ENCODE measurements at places on chromosomes 1 and 21. TPM values are rescaled to one million over a fixed set of nuclear protein-coding genes. Genes with fewer than 3 reads are reported as not detected.
A peak's percentile ranks its signal among the peaks of the same experiment; 100 is the strongest.

GRCh38 chr1:161044535-161044907, 1.3 kb downstream of the USF1 start:
- no peaks in the 10 kb centered on the region for H3K27me3 ChIP-seq
- DNase-seq: no peak
- peak overlapping the region; percentile 95 for H3K27ac ChIP-seq
- peak overlapping the region; percentile 76 for H3K4me3 ChIP-seq
- H3K4me1 ChIP-seq: peaks cover 6% of the 10 kb centered on the region

GRCh38 chr1:18929686-18930085, 26.8 kb downstream of the IFFO2 start:
- no peak overlapping the region for H3K27ac ChIP-seq
- H3K4me1 ChIP-seq: no peaks in the 10 kb centered on the region
- H3K4me3 ChIP-seq: no peak overlapping the region
- no peaks in the 10 kb centered on the region for H3K27me3 ChIP-seq

Gene ZNF669
- 9.1 TPM for total RNA-seq

- H3K4me3 ChIP-seq: peak overlapping the region; percentile 68
- no peaks in the 10 kb centered on the region for H3K27me3 ChIP-seq
- H3K27ac ChIP-seq: peak overlapping the region; percentile 80
- DNase-seq: no peak
- peaks cover 5% of the 10 kb centered on the region for H3K36me3 ChIP-seq
- peaks cover 53% of the 10 kb centered on the region for H3K4me1 ChIP-seq
Observed at GRCh38 chr1:155127967-155128754, 485 bp downstream of the EFNA1 start.

Gene SLC35F3
- total RNA-seq: not detected

Gene CD84
- not detected for total RNA-seq

DNA sequence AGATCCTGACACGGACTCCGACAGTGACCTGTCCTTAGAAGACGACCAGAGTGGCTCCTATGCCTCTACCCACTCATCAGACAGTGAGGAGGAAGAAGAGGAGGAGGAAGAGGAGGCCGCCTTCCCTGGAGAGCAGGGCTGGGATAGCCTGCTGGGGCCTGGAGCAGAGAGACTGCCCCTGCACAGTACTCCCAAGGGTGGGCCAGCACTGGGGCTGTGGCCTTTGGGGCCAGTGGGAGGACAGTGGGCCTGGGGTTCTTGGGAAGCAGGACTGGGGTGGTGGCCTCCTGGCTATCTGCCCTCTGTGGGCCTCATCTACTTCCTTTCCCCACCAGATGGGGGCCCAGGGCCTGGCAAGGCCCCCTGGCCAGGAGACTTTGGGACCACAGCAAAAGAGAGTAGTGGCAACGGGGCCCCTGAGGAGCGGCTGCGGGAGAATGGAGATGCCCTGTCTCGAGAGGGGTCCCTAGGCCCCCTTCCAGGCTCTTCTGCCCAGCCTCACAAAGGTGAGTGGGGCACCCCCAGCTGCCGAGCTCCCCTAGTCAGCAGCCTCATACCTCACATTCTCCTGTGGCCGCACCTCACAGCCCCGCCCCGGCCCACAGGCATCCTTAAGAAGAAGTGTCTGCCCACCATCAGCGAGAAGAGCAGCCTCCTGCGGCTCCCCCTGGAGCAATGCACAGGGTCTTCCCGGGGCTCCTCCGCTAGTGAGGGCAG, 10.0 kb downstream of the PSRC1 start:
- peaks cover 45% of the 10 kb centered on the region for H3K4me1 ChIP-seq
- H3K36me3 ChIP-seq: no peaks in the 10 kb centered on the region
- peak overlapping the region; percentile 73 for H3K27ac ChIP-seq
- DNase-seq: peak; percentile 66

- DNase-seq: no peak
- no peak overlapping the region for H3K4me3 ChIP-seq
- no peaks in the 10 kb centered on the region for H3K36me3 ChIP-seq
- peaks cover 58% of the 10 kb centered on the region for H3K4me1 ChIP-seq
Observed at GRCh38 chr1:158102881-158103674, 77.6 kb upstream of the CD1D start.

- peaks cover 6% of the 10 kb centered on the region for H3K4me1 ChIP-seq
- DNase-seq: no peak
- no peaks in the 10 kb centered on the region for H3K27me3 ChIP-seq
Observed at GRCh38 chr1:225934711-225935110, 6.3 kb downstream of the LEFTY2 start.

- no peaks in the 10 kb centered on the region for H3K36me3 ChIP-seq
- DNase-seq: no peak
- no peaks in the 10 kb centered on the region for H3K27me3 ChIP-seq
- H3K4me3 ChIP-seq: no peak overlapping the region
- no peaks in the 10 kb centered on the region for H3K4me1 ChIP-seq
- no peak overlapping the region for H3K27ac ChIP-seq
Observed at GRCh38 chr1:14732728-14733047, 134.2 kb downstream of the KAZN start.

DNA sequence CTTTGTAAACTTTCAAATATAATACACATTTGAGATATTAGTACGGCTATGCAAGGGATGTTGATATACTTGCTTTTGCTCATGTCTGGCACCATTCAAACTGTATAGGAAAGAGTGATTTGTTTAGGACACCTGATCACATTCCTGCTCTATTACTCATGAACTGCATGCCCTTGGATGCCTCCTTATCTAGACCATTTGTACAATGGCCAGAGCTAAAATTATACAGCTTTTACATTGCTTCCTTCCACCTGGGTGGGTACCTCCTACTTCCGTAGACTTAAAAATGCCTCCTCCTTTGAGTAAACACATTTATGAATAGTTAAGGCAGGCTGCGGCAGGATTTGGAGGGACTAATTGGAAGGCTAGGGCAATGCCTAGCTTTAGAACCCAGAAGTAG, 85.4 kb upstream of the PBX1 start:
- no peaks in the 10 kb centered on the region for H3K36me3 ChIP-seq
- H3K27ac ChIP-seq: no peak overlapping the region
- no peaks in the 10 kb centered on the region for H3K27me3 ChIP-seq
- H3K4me1 ChIP-seq: peaks cover 8% of the 10 kb centered on the region
- peak; percentile 36 for DNase-seq

GRCh38 chr1:77553568-77554291, 128.7 kb downstream of the ZZZ3 start:
- no peaks in the 10 kb centered on the region for H3K4me1 ChIP-seq
- H3K27ac ChIP-seq: no peak overlapping the region
- no peaks in the 10 kb centered on the region for H3K36me3 ChIP-seq

DNA sequence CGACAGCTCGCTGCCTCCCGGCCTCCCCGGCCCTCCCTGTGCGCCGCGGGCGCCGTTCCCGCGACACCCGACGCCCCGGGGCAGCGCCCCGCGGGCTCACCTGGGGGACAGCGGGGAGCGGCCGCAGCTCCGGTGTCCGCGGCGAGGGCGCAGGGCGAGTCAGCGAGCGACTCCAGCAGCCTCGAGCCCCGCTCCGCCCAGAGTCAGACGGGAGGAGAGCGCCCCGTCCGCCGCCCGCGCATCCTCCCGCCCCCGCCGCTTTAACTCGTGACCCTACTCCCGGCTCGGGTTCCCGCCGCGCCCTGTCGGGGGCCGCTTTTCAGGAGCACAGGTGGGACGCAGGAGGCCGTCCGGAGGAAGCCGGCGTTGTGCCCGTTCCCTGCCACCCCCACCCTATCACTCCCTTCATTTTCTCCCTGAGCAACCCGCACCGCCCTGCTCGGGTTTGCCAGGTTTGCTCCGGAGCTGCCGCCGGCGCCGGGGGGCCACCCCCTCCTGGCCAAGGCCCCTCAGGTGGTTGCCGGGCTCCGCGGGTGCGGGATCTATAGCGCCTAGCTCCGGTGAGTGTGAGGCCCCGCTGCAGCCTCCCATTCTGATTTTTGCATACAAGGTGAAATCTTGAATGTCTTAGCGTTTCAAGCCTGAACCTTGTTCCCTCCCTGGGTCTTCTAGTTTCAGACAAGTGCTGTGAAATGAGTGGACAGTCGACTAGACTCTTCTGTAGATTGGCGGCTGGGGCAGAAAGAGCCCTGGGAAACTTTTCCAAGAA, at the start of gene MCOLN3:
TSS of gene MCOLN3 (minus strand) at position 205 of the 769 bp plus-strand sequence. CDS start 3,140 bp downstream, outside the sequence.
- H3K27ac ChIP-seq: no peak within 1 kb of the TSS
- no peaks in the 10 kb centered on the region for H3K4me1 ChIP-seq
- H3K27me3 ChIP-seq: no peaks in the 10 kb centered on the region
- peak; percentile 31 for DNase-seq
- no peaks in the 10 kb centered on the region for H3K36me3 ChIP-seq

DNA sequence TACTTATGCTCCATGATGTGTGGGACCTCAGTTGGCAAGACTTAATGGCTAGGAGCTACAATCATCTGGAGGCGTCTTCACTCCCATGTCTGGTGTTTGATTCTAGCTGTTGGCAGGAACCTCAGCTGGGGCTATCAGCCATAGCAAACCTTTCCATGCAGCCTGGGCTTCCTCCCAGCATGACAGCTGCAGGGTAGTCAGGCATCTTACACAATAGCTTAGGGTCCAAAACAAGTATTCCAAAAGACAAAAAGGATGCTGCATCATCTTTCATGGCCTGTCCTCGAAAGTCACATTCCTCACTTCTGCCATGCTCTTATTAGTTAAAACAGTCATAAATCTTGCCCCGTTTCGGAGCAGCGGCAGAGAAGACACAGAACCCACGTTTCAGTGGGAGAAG, 90.9 kb downstream of the LRRC8C start:
- no peak overlapping the region for H3K4me3 ChIP-seq
- H3K27ac ChIP-seq: no peak overlapping the region

GRCh38 chr1:158272681-158273080, 17.0 kb upstream of the CD1C start:
- no peak overlapping the region for H3K27ac ChIP-seq
- no peak for DNase-seq
- H3K4me1 ChIP-seq: no peaks in the 10 kb centered on the region
- no peaks in the 10 kb centered on the region for H3K36me3 ChIP-seq
